ENCODE measurements at places on chromosomes 11 and 22.

DNA sequence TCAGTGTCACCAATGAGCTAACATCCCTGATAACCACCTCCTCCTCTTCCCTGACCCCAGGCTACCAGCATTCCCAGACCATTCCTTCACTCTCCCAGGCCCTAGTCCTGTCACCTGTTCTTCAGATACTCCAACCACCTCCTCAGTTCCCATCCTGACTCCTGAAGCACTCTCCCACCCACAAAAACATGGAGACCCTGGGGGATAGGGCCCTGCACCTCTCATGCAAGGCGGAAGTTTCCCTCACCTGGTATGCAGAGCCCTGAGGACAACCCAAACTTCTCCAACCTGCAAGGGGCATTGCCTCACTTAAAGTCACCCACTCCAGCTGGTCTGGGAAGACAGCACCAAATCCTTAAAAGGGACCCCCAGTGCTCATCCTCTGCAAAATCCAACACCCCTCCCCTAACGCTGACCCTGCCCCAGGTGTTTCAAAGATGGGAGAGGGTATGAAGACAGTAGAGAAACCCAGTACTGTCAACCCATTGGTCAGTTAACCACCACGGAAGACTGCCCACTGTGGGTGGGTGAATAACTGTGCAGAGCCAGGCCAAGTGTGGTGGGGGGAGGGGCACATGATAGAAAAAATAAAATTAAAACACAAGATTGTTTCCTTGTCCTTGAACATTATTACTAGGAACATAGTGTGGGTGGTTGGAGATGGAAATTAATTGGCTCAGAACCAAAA, 1.4 kb downstream of the TNKS1BP1 start:
- DNase-seq: peak; percentile 48

DNA sequence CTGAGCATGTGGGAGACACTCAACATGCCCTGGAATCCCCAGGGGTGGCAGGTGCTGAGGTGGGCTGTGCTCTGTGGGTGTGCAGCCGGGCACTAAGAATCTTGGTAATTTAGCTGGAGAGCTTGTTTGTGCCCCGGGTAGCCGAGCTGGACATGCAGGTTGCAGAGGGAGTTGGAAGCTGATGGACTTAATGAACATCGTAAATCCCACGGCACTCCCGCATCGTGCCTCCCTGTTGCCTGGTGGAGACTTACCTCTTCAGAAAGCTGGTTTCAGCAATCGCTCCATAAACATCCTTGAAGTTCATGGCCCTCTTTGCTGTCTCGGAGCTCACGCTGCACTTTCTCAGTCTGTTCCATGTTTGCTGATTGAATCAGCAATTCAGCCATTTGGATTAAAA, 29.9 kb downstream of the RPS6KA4 start:
- DNase-seq: no peak

GRCh38 chr22:49634006-49634772, 193.5 kb downstream of the BRD1 start:
- no peak for DNase-seq

GRCh38 chr11:116258821-116259220, 514.0 kb downstream of the BUD13 start:
- DNase-seq: no peak

DNA sequence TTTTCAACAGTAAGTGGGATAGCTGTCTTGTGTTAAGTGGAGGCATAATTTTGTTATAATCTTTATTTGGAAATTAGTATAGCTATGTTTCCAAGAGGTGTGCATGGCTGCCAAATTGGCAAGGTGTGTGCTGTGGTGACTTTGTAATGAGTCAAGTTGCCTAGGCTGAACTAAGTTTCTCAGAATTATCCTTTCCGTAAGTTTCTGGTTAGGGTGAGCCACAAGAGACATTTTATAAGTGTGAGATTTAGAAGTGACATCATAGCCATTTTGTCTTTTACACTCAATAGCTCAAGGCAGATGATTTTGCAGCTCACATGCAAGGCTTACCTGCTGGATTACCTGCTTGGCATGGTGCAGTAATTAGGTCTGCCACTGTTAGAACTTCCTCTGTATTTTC, 90.3 kb downstream of the C11orf87 start:
- DNase-seq: peak; percentile 7

DNA sequence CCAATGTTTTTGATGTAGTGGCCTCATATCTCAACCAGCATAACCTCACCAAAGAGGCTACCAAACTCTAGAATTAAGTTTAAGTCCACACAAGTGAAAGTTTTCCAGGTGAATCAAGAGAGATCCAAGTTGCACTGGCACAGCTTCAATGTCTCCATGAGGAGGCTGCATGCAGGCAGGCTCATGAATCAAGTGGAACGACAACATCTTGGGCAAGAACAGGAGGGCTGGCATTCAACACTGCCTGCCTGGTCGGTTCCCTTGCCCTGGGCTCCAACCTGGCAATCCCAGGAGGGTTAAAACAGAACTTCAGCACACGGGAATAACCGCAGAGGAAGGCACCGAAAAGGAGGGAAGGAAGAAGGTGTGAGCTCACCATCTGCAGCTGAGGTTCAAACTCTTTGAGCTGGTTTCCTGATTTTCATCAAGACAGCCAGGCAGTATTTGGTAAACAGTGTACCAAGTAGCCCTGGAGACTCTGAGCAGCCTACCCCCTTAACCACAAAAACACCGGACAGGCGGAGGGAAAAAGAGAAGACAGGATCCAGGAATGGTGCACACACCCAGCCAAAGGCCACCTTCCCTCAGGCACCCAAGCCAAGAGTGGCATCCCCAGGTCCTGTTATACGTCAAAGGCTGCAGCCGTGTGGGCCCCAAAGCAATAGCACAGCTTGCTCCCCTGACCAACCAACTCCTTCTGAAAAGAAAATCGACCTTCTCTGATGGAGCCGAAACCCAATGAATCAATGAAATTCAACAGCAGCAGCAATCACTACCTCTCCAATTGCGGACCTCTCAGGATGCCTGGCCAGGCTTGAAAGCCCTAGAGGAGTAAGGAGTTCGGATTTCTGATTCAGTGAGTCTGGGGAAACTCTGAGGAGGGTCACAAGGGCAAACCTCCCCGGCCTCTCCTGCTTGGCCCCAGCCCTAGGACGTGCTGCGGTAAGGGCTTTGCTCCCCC, 1.3 kb downstream of the PACSIN2 start:
- peak; percentile 30 for DNase-seq

DNA sequence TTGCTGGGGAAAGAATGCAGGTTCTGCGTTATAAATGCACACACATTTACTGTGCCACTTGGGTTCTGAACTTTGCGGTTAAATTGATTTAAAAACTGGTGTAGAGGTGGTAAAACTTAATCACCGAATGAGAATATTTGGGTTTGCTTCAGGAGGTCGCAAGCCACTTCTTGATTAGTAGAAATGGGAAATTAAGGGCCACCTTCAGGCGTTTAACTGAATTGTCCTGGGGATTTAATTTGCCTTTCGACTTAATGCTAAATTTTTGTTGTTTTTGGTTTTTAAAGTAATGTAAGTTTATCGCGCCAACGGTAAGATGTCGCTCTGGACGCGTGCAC, 459 bp upstream of the NCR3LG1 start:
- DNase-seq: no peak

DNA sequence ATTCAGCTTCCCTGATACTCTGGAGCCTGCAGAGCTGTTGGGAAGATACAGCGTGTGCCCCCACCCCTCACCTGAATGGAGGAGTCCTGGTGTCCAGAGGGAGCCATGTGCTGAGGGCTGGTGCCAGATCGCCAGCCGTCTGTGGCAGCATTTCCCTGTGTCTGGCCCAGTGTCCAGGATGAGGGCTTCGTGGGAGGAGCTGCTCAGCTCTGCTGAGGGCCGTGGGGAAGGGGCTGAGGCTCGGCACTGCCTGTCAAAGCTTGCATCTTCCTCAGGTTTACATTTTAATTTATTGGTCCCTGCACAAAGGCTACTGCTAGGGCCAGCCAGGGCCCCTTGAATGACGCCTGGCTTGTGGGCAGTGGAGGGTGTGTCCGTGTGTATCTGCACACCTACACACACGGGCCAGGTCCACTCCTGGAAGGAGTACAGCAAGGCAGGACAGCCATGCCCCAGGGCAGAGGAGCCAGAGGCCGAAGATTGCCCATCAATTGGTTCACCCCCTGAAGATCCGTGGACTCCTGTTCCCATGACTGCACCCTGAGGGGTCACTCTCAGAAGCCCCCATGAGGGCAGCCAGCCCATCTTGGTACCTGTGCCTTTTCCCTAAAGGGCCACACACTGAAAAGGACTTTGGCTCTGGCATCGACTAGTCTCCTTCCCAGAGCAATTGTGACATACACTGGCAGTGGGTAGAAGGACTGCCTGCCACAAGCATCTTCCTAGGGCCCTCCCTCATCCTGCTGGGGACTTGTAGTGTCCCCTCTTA, 107.7 kb upstream of the PARVA start:
- DNase-seq: no peak

- DNase-seq: no peak
Observed at GRCh38 chr11:134503100-134503499, 91.1 kb upstream of the B3GAT1 start.

GRCh38 chr11:118175993-118176777, at the start of gene SCN2B:
Gene SCN2B, minus strand, starts transcription at chr11:118176639. Its CDS starts 208 bp downstream, at chr11:118176431.
- DNase-seq: no peak

GRCh38 chr11:66020618-66021357, 5.5 kb downstream of the CATSPER1 start:
- peak; percentile 79 for DNase-seq

- DNase-seq: no peak
Observed at GRCh38 chr11:79025622-79026021, 415.2 kb downstream of the TENM4 start.

DNA sequence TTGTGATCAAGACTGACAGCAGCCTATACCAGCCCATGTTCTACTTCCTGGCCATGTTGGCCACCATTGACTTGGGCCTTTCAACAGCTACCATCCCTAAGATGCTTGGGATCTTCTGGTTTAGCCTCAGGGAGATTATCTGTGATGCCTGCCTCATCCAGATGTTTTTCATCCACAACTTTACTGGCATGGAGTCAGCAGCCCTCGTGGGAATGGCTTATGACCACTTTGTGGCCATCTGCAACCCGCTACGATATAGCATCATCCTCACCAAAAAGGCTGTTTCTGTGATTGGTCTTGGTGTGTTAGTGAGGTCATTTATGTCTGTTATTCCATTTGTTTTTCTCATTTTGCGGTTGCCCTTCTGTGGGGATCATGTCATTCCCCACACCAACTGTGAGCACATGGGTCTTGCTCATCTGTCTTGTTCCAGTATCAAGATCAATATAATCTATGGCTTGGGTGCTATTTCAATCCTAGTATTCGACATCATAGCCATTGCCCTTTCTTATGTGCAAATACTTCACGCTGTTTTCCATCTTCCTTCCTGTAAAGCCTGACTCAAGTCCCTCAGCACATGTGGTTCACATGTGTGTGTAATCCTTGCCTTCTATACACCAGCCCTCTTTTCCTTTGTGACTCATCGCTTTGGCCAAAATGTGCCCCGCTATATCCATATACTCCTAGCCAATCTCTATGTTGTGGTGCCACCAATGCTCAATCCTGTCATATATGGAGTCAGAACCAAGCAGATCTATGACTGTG, 23.6 kb downstream of the OR52E1 start:
- peak; percentile 44 for DNase-seq

DNA sequence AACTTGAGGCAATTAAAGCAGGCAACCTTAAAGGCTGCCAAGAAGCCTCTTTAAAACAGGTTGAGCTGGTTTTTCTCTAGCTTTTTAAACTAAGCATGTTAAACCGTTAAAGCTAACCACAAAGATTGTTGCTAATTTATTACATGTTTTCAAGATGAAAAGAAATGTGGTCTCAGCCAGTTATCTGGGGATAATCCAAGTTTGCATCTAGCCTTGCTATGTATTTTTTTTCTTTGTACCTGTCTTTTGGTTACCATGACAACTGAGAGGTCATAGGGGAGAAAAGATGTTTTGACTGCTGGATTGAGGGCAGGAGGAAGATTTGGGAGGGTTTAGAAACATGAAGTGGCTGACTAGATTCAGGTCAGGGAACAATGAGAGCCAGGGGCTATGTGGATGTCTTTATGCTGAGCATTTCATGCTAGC, 19.2 kb upstream of the PGM2L1 start:
- peak; percentile 42 for DNase-seq

GRCh38 chr11:62504158-62504973, 42.2 kb downstream of the AHNAK start:
- no peak for DNase-seq

GRCh38 chr22:24271386-24271854, 789 bp downstream of the SPECC1L start:
- peak; percentile 42 for DNase-seq

DNA sequence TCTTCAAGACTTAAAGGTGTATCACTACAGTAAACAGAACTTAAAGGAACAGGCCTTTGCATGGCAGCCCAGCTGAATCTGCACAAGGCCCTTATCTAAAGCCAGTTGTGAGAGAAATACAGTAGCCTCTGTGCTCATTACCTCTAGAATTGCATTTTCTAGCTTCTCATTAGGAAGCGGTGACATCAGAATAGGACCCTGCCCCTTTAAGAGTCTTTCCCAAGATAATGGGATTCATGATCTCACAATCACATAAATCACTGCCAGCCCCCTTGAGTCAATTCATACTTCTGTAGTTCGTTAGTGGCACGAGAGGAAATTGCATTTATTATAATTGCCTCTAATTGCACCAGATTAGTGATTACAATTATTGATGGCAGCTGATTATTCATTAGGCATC, 170.3 kb downstream of the NTM start:
- DNase-seq: no peak

- peak; percentile 39 for DNase-seq
Observed at GRCh38 chr11:78432058-78432515, 14.5 kb upstream of the GAB2 start.

DNA sequence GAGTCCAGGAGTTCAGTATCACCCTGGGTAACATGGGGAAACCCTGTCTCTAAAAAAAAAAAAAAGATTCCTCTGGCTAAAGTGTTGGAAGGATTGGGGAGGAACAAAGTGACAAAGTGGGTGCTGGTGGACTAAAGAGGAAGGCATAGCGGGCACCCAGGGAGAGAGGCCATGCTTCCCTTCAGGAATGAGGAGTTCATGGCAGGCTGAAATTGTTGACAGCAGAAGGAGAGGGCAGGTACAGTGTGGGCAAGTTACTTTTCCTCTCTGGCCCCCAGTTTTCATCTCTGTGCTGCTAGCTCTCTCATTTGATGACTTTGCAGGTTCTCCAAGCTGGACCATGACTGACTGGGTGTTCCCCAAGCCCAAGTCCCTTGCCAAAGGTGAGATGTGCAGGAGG, 4.4 kb upstream of the SYT13 start:
- no peak for DNase-seq

GRCh38 chr11:134063124-134063495, 5.8 kb upstream of the JAM3 start:
- no peak for DNase-seq

DNA sequence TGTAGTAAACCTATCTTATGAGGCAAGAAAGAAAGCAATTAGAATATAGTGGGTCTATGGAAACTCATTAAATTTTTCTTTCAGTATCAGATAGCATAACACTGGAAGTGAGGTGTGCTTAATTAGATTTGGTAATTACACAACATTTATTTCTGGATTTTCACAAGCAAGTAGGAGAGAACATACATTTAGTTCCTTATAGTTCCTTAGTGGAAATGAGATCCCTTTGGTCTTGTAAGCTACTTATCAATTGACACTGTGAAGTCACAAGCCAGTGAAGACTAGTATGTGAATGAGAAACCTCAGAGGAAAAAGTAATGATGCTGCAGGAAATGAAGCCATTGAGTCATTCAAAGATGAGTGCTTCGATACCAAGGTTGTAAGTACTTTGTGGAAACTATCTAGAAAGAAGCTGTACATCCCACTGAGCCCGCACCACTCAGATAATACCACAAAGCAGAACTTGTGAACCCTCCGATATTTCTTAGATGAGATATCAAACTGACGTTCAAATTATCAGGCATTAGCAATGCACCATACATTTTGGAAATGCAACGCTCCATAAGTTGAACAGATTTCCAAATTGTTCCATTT, 53.5 kb downstream of the ENTHD1 start:
- DNase-seq: no peak

Data from fibroblast of mammary gland (primary cell).